Renal cortical epithelial cell (primary cell): ENCODE measurements at places on chromosomes 7 and 10. TPM values are rescaled to one million over a fixed set of nuclear protein-coding genes. Genes with fewer than 3 reads are reported as not detected.

The TMEM270 gene
- total RNA-seq, result not detected in 2 replicates

The MSMB gene
- total RNA-seq, result not detected in 2 replicates

The STEAP4 gene
- total RNA-seq, result 0.30 and 2.1 TPM in 2 replicates

The LEP gene
- not detected in 2 replicates for total RNA-seq

The PON3 gene
- total RNA-seq, result 0.05 TPM in 1 of 2 replicates, not detected in the other

The TDRD1 gene
- 0.69 and 8.1 TPM in 2 replicates for total RNA-seq

DNA sequence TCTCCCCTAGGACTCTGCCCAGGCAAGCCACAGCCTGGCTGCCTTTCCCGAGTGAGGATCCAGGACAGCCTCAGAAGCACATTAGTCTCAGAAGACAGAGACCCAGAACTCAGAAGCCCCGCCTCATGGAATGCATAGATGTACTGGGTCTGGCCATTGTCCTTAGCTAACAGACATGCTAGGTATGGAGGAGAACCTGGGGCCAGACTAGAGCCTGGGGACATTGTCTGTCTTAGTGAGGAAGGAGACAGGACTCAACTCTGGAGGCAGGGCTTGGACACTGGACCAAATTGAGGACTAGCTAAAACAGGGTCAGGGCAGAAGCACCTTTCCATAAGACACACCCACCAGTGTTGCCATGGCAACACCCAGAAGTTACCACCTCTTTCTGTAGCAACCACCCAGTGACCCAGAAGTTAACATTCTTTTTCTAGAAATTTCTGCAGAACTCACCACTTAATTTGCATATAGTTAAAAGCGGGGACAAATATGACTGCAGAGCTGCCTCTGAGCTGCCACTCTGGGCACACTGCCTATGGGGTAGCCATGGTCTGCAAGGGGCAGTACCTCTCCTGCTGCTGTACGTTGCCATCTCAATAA, 27.5 kb downstream of the TLX1 start:
- DNase-seq, result no peak

DNA sequence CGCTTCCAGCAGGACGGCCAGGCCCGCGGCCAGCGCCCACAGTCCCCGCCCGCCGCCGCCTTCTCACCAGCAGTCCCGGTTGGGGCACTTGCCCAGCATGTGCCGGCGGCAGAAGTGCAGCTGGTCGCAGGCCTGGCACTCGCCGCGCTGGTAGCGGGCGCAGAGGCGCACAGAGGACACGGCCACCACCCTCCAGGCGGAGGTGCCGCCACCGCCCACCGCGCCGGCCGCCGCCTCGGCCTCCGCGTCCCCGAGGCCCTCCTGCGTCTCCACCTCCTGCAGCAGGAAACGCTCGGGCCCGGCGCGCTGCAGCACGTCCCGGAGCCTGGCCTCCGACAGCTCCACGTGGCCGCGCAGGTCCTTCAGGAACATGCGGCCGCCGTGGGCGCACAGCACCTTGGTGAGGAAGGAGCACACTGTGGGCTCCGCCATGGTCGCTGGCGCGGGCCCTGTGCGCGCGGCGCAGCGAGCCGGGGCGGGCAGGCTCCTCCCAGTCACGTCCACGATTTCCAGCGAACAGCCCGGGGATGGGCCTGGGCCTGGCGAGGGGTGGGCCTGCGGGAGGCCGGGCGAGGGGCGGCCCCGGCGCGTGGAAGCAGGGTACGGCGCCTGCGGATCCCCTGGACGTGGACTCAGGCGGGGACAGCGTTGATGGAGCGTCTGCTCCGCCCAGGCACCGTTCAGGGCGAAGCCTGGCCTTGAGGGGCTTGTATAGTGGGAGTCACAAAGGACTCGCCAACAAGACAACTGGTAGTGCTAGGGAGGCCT, at the start of gene ZC3HAV1L:
Gene ZC3HAV1L (minus strand): TSS at position 457 of the 768 bp plus-strand sequence. CDS start 25 bp downstream, at position 432.
- no peak for DNase-seq

- no peak for DNase-seq
Measured at GRCh38 chr10:34310234-34310633, 504.9 kb downstream of the PARD3 start.

DNA sequence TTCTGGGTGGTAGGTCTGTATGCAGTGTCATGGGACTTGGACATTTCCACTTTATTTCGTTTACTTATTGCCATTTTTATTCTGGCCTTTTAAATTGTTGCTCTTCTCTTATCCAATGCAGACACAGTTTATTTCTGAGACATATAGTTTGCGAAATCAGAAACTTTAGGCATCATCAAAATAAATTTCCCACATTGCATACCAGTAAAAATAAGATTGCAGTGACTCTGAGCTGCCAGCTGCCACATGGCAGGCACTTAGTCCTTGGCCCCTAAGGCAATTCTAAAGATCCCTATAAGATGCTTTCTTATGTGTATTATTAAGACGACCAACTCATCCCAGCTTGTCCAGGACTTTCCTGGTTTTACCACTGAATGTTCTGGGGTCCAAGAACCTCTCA, 81.8 kb upstream of the ANKRD1 start:
- DNase-seq, result no peak

DNA sequence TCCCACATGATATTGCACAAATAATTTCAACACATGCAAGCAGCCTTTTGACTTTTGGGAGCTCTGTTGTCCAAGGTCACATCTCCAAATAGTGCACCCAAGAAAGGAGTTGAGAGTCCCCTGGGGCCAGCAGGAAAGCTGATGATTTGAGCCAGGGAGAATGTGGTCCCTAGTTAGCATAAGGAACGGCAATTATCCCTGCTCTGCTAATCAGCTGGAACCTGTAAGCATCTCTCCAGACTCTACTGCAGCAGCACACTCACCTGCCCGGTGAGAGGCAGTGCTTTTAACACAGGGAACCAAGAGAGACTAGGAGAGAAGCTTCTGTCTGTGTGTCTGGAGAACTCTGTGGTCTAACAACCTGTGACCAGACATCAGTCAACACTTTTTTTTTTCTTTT, 17.0 kb downstream of the TRPV5 start:
- peak; percentile 39 for DNase-seq

DNA sequence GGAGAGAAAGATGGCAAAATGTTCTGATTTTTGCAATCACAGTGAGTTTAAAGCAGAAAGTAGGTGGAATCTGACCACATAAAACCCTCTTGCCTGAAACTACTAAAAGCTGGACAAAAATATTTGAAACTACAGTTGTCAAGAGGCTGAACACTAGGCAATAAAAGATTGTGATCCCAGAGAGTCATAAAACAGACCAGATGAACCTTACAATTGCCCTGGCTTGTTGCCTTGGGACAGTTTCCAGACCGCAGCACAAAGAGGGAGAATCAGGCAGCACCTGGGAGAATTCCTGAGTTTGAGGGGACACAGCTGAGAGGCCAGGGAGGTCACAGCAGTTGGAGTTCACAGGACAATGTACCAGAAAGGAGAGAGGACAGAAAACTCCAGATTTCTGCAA, 107.3 kb upstream of the NANOS1 start:
- DNase-seq, result peak; percentile 47

DNA sequence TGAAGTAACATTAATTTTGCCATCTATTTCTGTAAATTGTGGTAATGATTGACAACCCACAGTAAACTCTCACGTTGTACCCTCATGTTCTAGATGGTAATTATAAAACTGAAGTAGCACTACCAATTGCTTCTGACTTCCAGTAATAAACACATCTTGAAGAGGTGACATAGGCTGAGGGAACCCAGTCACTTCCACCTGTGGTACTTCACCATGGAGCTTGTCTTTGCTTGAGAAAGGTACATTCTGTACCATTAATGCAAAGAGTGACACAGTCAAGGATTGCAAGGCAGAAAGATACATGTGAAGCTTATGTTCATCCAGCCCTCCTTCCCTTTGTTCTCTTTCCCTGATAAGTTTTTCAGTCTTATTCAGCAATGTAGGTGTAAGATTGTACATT, 11.2 kb downstream of the CAPZA2 start:
- DNase-seq, result peak; percentile 33

- DNase-seq, result no peak
Measured at GRCh38 chr10:101545898-101546297, 42.2 kb downstream of the POLL start.

The PPP1R3A gene
- not detected in 2 replicates for total RNA-seq

DNA sequence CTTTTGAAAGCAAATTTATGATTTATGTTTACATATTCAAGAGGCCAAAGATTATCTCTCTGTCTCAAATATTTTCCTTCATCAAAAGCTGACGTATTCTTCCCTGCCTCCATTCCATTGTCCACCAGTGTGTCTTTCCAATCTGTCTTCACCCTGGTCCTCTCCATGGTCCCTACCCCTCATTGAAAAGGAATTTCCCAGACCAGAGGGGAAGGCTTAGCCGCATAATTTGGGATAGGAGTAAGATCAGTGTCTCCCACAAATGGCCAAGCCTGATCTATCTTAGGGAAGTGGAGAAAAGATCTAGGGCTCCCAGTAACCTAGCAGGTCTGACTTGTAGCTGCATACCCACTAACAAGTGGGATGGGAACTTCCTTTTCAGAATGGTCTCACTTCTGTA, 46.3 kb upstream of the ZNF800 start:
- no peak for DNase-seq

GRCh38 chr7:1555813-1556543, at the start of gene TMEM184A:
Gene TMEM184A (minus strand): TSS chr7:1556205. CDS start chr7:1555484, 721 bp downstream.
- DNase-seq, result peak; percentile 51

The OR9A2 gene
- not detected in 2 replicates for total RNA-seq

DNA sequence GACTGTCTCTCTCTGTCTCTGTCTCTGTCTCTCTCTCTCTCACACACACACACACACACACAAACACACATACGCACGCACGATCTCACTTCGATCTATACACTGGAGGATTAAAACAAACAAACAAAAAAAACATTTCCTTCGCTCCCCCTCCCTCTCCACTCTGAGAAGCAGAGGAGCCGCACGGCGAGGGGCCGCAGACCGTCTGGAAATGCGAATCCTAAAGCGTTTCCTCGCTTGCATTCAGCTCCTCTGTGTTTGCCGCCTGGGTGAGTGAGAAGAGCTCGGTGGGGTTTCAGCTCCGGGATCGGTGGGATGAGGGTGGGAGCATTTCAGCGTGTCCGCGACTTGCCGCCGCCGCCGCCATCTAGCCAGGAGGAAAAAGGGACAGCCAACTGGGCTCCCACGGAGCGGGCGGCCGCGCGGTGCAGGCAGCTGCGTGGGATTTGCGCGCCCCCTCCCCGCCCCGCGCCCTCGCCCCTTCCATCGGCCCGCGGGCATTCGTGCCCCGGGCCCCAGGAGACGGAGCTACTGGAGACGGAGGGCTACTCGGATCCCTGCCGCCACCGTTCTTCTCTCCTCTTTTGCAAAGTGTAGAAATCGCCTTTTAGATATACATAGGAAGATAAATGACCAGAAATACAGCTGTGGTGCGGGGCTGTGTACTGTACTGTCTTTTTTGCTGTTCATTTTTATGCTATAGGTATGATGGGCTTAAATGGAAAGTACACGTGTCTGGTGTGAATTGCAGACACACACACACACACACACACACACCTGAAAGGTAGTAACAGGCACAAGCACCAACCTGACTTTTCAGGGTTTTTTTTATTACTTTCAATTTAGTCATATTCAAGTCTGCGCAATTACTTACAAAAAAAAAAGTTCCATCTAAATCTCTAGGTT, 581 bp downstream of the PTPRZ1 start:
- no peak for DNase-seq

DNA sequence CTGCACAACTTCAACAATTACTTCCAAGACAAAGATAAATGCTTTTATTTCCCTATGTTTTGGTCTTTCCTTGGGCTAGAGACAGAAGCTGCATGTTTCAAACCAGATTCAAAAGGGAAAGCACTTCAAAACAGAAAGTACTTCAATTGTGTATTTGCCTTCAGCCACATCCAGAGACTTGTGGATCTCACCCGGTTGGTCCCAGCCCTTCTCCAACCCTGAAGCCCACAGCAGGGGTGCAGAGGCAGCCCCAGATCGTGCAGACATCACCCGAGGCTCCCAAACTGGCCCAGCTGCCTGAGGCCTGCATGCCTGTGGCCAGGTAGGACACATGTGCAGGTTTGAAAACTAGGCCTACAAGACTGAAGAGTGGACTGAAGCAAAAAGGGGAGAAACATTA, 80.8 kb downstream of the ALOX5 start:
- DNase-seq, result no peak

GRCh38 chr7:84638339-84638697, 443.7 kb upstream of the SEMA3A start:
- no peak for DNase-seq

- DNase-seq, result no peak
Measured at GRCh38 chr10:78332012-78332411, 298.3 kb downstream of the RPS24 start.

DNA sequence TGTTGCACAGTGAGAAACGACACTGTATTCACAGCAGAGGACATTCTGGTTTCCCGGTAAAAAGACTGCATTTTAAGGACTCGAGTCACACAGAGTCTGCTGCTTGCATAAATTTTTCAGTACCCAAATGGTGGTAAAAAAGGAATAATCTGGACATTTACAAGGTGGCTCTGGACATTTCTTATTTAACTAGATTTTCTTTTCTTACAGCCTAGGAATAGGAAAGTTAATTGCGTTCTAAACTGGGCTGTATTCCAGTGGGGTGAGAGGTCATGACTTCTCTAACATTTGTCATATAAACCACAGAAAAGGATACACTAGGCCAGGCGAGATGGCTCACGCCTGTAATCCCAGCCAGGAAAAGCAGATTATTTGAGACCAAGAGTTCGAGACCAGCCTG, 237.5 kb upstream of the KLF6 start:
- DNase-seq, result no peak

GRCh38 chr7:106050746-106051117, 61.4 kb downstream of the SYPL1 start:
- DNase-seq, result peak; percentile 64

The EMX2 gene
- total RNA-seq, result 2.8 and 15.9 TPM in 2 replicates

The FLNC gene
- 29.3 and 56.7 TPM in 2 replicates for total RNA-seq

- DNase-seq, result no peak
Measured at GRCh38 chr7:28787106-28787505, 171.0 kb downstream of the TRIL start.

DNA sequence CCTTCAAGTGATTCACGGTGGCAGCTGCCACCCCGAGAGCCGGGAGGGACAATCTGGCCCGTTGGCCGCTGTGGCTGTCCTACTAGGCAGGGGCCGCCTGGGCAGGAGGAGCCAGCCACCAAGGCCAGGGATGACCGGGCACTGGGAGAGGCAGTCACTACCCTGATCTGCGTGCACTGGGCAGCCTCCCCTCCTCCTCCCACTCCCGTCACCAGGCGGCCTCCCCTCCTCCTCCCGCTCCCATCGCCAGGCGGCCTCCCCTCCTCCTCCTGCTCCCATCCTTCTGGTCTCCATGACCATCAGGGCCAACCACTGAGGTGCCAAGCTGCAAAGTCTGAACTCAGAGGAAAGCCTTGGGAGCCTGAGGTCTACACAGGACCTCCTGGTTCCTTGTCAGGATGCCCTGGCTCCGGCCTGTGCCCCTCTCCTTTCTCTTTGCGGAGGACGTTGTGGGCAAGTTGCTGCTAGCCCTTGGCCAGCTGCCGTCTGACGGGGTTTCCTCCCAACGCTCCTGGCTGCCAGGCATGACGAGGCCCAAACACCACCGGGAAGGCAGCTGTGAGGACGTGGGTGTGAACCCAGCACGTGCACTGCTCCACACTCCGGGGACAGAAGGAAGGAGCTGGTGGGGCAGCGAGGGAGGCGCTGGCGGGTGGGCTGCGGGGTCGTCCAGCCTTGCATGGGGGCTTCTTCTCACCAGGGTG, 131.1 kb downstream of the WDR37 start:
- DNase-seq, result no peak

The TFEC gene
- total RNA-seq, result 0.17 and 0.80 TPM in 2 replicates
